ENCODE measurements at places on chromosomes 4 and X. TPM values are rescaled to one million over a fixed set of nuclear protein-coding genes. Genes with fewer than 3 reads are reported as not detected.

GRCh38 chr4:94650134-94650495 lies 107.6 kb upstream of the BMPR1B start:
- no peaks in the 10 kb centered on the region for H3K27me3 ChIP-seq
- no peaks in the 10 kb centered on the region for H3K36me3 ChIP-seq
- no peaks in the 10 kb centered on the region for H3K4me1 ChIP-seq
- no peak overlapping the region for H3K27ac ChIP-seq

GRCh38 chr4:114668577-114668976 lies 70.0 kb downstream of the UGT8 start:
- no peak overlapping the region for H3K4me3 ChIP-seq
- H3K27me3 ChIP-seq, result no peaks in the 10 kb centered on the region
- no peak overlapping the region for H3K27ac ChIP-seq
- H3K4me1 ChIP-seq, result no peaks in the 10 kb centered on the region
- DNase-seq, result no peak

GRCh38 chr4:140645614-140646412 lies 77.1 kb upstream of the UCP1 start:
- H3K27ac ChIP-seq, result no peak overlapping the region
- H3K36me3 ChIP-seq, result no peaks in the 10 kb centered on the region
- DNase-seq, result no peak
- no peak overlapping the region for H3K4me3 ChIP-seq
- H3K4me1 ChIP-seq, result no peaks in the 10 kb centered on the region

Gene SPANXB1
- total RNA-seq, result not detected

DNA sequence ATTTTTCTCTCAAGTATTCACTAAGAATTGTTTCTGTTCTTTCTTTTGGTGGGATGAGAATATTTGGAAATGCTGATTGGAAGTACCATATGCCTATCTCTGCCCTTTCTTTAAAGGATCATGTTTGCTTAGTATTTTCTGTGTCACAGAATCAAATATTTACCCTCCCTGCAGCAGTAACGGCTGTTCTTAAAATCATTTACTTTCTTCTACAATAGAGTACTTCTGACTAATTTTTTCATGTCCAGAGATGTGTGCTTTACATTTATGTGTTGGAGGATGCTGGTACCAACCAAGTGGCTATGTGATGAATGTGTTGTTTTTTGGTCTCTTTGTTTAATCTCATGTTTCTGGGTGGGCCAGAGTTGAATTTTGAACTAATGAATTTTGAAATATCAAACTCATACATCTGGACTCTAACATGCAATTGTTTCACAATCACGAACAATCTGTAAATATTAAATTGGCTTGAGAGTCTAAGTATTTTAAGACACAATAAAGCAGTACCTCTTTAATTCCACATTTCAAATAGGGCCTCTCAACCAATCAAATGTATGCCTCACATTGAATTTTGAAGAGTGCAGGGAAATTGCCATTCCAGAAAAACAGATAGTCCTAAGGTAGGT lies 59.4 kb upstream of the ARSJ start:
- DNase-seq, result no peak
- peaks cover 4% of the 10 kb centered on the region for H3K4me1 ChIP-seq
- no peaks in the 10 kb centered on the region for H3K27me3 ChIP-seq
- no peak overlapping the region for H3K27ac ChIP-seq

Gene RASL11B
- total RNA-seq, result 2.2 TPM

GRCh38 chr4:146510942-146511341 lies 10.8 kb downstream of the SLC10A7 start:
- no peak overlapping the region for H3K4me3 ChIP-seq
- DNase-seq, result no peak
- H3K27ac ChIP-seq, result no peak overlapping the region
- peaks cover 25% of the 10 kb centered on the region for H3K36me3 ChIP-seq

GRCh38 chrX:23802431-23802830 lies 19.5 kb downstream of the SAT1 start:
- no peak for DNase-seq
- H3K36me3 ChIP-seq, result no peaks in the 10 kb centered on the region
- no peaks in the 10 kb centered on the region for H3K27me3 ChIP-seq
- no peak overlapping the region for H3K27ac ChIP-seq

Gene PDCL2
- not detected for total RNA-seq

Gene FAM47A
- not detected for total RNA-seq

DNA sequence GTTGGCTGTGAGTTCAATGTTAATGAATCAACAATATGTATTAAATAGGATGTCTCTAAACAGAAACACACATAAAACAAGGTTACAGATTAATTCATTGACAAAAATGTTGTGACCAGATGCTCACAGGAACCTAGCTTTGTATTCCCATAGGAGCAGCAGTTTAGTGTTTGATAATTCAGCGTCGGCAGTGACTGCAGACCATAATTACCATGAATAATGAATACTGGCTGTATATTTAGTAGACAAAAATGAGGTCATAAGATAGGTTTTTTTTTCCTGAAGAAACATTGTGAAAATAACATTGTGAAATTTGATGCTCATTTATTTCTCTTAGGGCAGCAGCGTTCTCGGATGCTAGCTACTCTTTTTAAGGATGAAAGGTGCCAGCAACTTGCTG lies 27.8 kb downstream of the COPS4 start:
- H3K4me3 ChIP-seq, result no peak overlapping the region
- no peak for DNase-seq
- H3K27me3 ChIP-seq, result no peaks in the 10 kb centered on the region
- H3K4me1 ChIP-seq, result peaks cover 3% of the 10 kb centered on the region
- peaks cover 35% of the 10 kb centered on the region for H3K36me3 ChIP-seq
- H3K27ac ChIP-seq, result no peak overlapping the region

DNA sequence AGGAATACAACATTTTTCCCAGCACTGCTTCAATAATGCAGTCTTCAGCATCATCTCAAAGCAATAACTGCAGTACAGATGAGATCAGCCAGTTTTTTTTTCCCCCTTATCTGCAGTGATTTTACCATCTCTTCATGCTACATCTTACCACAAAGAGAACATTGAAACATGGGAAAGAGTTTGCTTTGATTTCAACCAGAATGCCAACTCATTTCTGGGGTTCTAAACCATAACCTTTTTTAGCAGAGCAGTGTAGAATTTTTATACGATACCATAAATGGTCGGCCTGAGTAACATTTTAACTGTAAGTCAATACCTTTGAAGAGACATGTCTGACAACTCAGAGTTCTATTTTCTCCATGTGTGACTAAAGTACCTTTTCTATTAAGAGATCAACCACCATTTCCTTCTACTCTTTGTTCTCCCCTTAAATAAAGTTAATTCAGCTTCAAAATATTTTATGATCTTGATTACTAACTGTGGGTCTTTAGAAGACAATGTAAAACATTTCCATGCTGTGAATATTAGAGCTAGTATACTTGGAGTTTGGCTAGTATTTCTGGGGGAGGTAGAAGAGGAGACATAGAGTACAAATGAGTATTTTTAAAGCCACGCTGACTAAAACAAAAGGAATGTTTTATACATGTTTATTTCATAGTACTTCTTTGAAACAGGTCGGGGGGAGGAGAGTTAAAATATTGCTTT lies 69.1 kb downstream of the TET2 start:
- DNase-seq, result no peak
- H3K36me3 ChIP-seq, result peaks cover 40% of the 10 kb centered on the region
- H3K27ac ChIP-seq, result peak overlapping the region; percentile 63
- H3K4me1 ChIP-seq, result peaks cover 12% of the 10 kb centered on the region
- H3K4me3 ChIP-seq, result peak overlapping the region; percentile 42

DNA sequence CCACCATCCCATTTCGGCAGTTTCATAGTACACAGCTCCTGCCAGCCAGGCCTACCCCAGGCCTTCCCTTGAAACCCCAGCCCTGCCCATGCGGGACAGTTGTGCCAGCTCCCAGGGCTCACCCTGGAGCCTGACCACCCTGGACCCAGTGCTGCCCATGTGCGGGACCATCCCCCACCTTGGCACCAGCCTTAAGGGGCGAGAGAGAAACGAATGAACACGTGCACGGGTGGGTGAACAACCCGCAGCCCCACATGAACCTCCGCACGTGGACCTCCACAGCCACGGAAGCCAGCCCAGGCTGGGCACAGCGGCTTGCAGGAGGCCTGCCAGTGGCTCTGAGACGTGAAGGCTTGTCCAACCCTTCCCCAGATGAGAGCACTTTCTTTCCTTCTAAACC lies 76.0 kb upstream of the MXD4 start:
- H3K36me3 ChIP-seq, result no peaks in the 10 kb centered on the region
- H3K27ac ChIP-seq, result no peak overlapping the region
- no peak for DNase-seq
- H3K27me3 ChIP-seq, result no peaks in the 10 kb centered on the region

Gene DGAT2L6
- total RNA-seq, result not detected

- no peak overlapping the region for H3K4me3 ChIP-seq
- no peaks in the 10 kb centered on the region for H3K4me1 ChIP-seq
- no peak overlapping the region for H3K27ac ChIP-seq
- H3K27me3 ChIP-seq, result no peaks in the 10 kb centered on the region
Observed at GRCh38 chr4:20847124-20847747, 147.0 kb downstream of the PACRGL start.

Measured in activated CD4-positive, alpha-beta T cell treated with anti-CD3 and anti-CD28 coated beads, Interleukin-2, amount 10 ng/mL, durations not matched to agents 24 days and 14 days (primary cell).